ENCODE measurements at places on chromosomes 4 and X. TPM values are rescaled to one million over a fixed set of nuclear protein-coding genes. Genes with fewer than 3 reads are reported as not detected.

Gene MYL5
- not detected for total RNA-seq

Gene VSIG1
- total RNA-seq: not detected

Gene ALAS2
- total RNA-seq: not detected

Gene BTC
- total RNA-seq: not detected

Gene CT45A1
- total RNA-seq: not detected

Data from MG63 (cell line).